ENCODE measurements at places on chromosomes 3 and 15.

DNA sequence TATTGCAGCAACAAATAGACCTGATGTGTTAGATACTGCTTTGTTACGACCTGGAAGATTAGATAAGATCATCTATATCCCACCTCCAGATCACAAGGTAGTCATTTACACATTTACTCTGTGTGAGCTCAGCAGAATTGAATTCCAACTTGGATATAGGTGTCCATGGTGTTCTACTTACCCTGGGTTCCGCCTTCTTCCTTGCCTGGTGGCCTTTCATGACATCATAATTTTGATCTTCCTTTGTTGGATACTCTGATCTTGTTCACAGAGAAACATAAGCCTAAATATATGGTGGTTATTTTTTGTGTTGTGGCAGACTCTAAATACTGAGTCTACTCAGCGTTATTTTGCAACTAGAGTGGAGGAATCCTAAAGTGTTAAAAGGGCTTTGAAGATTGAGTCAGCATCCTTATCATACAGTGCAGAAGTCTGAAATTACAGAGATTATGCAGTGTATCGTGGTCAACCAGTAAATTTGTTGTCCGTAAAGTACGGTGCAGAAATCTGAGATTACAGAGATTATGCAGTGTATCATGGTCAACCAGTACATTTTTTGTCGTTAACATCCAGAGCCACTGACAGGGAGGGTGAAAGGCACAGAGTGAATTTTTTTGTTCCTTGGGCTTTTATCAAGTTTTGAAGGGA is 39.1 kb upstream of the GATM start:
- no peak for DNase-seq

DNA sequence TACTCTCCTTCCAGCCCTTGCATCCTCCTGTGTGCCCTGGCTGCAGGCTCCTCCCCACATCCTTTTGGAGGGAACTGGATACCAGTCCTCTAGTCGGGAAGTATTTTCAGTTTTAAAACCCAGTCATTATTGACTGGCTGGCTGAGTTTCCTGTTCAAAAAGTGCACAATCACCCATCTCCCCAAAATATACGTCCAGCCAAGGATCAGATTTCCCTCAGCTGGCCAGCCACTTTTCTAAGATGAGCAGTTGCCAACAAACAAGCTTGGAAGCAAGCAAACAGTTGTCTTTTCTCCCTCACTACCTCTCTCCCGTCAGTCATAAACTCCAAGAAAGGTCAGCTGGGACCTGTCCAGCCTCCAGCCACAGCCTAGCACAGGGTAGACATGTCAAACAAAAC is 147.7 kb upstream of the GALNT15 start:
- no peak for DNase-seq

DNA sequence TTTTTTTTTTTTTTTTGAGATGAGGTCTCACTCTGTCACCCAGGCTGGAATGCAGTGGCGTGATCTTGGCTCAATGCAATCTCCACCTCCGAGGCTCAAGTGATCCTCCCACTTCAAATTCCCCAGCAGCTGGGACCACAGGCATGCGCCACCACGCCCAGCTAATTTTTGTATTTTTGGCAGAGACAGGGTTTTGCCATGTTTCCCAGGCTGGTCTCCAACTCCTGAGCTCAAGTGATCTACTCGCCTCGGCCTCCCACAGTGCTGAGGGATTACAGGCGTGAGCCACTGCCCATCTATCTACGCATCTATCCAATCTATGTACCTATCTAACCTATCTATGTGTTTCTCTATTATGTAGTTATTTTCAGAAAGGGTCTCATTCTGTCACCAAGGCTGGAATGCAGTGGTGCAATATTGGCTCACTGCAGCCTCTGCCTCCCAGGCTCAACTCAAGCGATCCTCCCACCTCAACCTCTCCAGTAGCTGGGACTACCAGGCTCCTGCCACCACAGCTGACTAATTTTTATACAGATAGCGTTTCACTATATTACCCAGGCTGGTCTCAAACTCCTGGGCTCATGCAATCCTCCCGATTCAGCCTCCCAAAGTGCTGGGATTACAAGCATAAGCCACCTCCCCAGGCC is 20.2 kb upstream of the GPX1 start:
- peak; percentile 8 for DNase-seq

DNA sequence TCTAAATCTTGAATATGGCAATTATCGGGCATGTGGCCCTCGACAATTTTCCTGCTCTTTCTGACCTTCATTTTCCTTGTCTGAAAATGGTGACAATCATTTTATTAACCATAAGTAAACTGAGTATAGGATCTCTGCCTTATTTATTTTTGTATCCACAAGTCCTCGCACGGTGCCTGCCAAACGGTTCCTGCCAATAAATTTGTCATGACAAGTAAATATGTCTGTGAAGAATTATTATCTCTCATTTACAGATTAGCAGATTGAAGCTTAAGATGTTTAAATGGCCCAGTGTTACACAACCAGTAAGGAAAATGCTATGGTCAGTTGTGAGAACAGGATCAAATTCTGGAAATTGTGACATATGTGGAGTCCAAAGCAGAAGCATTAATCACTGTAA is 65.9 kb upstream of the ARL6 start:
- DNase-seq, result no peak
